T-cell (primary cell): ENCODE measurements at places on chromosomes 6 and 20.

DNA sequence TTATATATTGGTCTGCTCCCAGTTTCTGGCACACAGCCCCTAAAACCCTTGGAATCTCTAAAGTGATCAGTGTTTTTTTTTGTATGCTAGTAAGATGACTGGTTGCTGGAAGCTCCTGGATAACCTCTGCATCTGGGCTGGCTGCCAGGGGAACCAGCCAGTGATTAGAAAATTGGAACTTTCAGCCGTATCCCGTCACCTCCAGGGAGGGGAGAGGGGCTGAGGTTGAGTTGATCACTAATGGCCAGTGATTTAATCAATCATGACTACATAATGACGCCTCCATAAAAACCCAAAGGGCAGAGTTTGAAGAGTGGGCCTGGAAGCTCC is 48.0 kb upstream of the NOP56 start:
- no peaks in the 10 kb centered on the region for H3K4me1 ChIP-seq
- H3K4me3 ChIP-seq, result no peak overlapping the region
- no peak for DNase-seq

- H3K27me3 ChIP-seq, result no peaks in the 10 kb centered on the region
- no peaks in the 10 kb centered on the region for H3K4me1 ChIP-seq
- no peak overlapping the region for H3K4me3 ChIP-seq
- DNase-seq, result no peak
Measured at GRCh38 chr6:24600903-24601302, 45.1 kb downstream of the KIAA0319 start.

- H3K4me3 ChIP-seq, result no peak overlapping the region
- no peaks in the 10 kb centered on the region for H3K36me3 ChIP-seq
- no peak overlapping the region for H3K27ac ChIP-seq
- H3K27me3 ChIP-seq, result no peaks in the 10 kb centered on the region
- no peaks in the 10 kb centered on the region for H3K4me1 ChIP-seq
Measured at GRCh38 chr6:3838992-3839867, 9.9 kb upstream of the FAM50B start.

GRCh38 chr6:25645916-25646315 is 6.1 kb upstream of the SCGN start:
- H3K4me3 ChIP-seq, result no peak overlapping the region
- H3K36me3 ChIP-seq, result no peaks in the 10 kb centered on the region
- H3K27me3 ChIP-seq, result peaks cover 2% of the 10 kb centered on the region
- H3K27ac ChIP-seq, result no peak overlapping the region

GRCh38 chr20:37796121-37796520 is 102.3 kb downstream of the CTNNBL1 start:
- H3K27me3 ChIP-seq, result no peaks in the 10 kb centered on the region
- H3K4me1 ChIP-seq, result no peaks in the 10 kb centered on the region
- no peak overlapping the region for H3K4me3 ChIP-seq
- DNase-seq, result no peak

DNA sequence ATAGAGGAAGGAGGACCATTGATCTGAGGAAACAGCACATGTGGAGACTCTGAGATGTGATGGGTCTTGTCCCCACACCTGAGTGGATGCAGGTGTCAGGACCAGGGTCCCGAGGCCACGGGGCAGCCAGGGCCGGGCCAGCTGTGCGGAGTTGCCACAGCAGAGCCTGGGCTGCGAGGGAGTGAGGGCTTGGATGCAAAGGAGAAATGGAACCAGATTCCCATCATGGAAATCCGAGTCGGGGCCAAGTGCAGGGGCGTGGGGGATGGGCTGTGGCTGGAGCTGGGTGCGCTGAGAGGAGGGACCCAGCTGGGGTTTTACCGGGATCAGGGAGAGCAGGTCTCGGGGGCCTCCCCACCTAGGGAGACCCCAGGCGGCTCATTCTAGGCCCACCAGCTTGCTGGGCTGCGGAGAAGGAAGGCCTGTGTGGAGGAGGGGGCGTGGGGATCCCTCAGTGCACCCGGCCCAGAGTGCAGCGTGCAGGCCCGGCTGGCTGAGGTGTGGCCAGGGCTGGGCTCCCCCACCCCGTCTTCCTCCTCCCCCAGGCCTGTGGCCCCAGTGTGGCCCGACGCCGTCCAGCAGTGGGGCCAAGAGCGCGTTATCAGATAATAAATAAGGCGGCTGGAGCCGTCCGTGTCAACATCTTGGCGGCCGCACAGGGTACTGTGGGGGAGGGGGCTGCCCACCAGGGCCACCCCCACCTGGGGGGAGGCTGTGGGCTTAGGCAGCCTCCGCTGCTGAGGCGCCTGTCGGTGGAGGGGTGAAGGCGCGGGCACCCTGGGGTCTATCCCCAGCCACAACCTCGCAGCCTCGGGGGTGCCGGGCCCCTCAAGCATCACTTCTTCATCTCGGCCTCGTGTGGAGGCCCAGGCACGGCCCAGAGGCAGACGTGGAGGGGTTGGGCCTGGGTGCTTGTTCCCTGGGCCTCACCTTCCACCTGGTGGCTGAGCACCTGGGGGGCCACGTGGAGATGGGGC is 17.2 kb downstream of the GATA5 start:
- no peak overlapping the region for H3K27ac ChIP-seq
- no peaks in the 10 kb centered on the region for H3K36me3 ChIP-seq
- no peak for DNase-seq
- no peaks in the 10 kb centered on the region for H3K4me1 ChIP-seq
- H3K27me3 ChIP-seq, result no peaks in the 10 kb centered on the region
- H3K4me3 ChIP-seq, result no peak overlapping the region

GRCh38 chr6:11911538-11911937 is 100.6 kb upstream of the HIVEP1 start:
- H3K27me3 ChIP-seq, result no peaks in the 10 kb centered on the region
- H3K4me1 ChIP-seq, result no peaks in the 10 kb centered on the region
- H3K27ac ChIP-seq, result no peak overlapping the region
- DNase-seq, result no peak
- no peaks in the 10 kb centered on the region for H3K36me3 ChIP-seq
- no peak overlapping the region for H3K4me3 ChIP-seq

GRCh38 chr6:92757925-92758324 is 661.4 kb downstream of the EPHA7 start:
- H3K27ac ChIP-seq, result no peak overlapping the region
- no peak for DNase-seq
- H3K27me3 ChIP-seq, result no peaks in the 10 kb centered on the region
- no peaks in the 10 kb centered on the region for H3K36me3 ChIP-seq
- no peak overlapping the region for H3K4me3 ChIP-seq

- H3K27ac ChIP-seq, result no peak overlapping the region
- H3K4me1 ChIP-seq, result no peaks in the 10 kb centered on the region
Measured at GRCh38 chr6:89133981-89134380, 11.9 kb upstream of the PM20D2 start.

- H3K4me3 ChIP-seq, result peak overlapping the region; percentile 54
- no peak for DNase-seq
Measured at GRCh38 chr6:142679907-142680700, 264.9 kb downstream of the HIVEP2 start.

DNA sequence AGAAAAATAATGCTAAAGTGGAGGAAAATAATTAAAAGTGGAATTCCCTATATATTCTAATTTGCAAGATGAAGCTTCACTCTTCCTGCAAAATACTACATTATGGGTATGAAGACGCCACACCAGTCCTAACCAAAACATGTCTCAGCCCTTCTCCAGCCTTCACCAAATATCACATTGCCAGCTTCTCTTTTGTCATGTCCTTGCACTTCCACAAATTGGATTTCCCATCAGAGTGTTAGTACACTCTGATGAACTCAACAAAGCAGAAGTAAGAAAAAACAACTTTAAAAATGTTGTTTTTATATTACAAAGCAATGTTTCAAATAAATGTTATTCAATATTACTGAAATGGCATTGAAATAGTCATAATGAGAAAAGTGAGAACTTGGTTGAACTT is 62.4 kb upstream of the RNF146 start:
- no peaks in the 10 kb centered on the region for H3K27me3 ChIP-seq
- no peaks in the 10 kb centered on the region for H3K4me1 ChIP-seq
- no peak overlapping the region for H3K27ac ChIP-seq
- no peak overlapping the region for H3K4me3 ChIP-seq
- H3K36me3 ChIP-seq, result no peaks in the 10 kb centered on the region

DNA sequence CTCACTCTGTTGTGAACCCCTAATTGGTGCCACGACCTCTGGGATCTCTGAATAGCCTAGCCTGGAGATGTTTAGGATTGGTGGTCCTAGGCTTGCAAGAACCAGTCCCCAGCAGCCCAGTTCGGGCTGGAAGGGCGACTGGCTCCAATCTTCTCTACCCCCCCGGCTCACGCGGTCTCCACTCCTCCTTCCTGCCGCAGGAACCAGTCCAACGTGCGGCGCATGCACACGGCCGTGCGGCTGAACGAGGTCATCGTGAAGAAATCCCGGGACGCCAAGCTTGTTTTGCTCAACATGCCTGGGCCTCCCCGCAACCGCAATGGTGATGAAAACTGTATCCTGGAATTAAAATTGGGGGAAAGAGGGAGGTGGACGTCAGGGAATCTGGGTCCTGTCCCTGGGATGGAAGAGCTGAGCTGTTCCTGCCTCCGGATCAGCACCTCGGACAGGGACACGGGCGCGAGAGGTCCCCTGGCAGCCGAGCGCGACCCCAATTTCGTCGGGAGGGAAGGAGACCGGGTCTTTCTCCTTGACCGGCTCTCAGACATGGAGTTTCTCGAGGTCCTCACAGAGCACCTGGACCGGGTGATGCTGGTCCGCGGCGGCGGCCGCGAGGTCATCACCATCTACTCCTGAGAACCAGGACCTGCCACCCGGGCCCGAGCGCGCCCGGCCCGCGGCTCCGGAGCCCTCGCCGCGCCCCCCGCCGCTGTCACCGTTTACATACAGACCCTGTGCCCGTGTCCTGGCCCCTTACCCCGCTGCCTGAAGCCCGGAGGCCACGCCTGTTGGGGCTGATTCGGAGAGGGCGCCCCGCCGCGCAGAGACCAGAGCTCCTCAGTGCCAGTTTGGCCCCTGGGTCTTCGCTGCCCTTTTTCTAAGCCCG is 28.2 kb downstream of the SLC12A5 start:
- H3K36me3 ChIP-seq, result peaks cover 15% of the 10 kb centered on the region
- no peak overlapping the region for H3K4me3 ChIP-seq
- H3K4me1 ChIP-seq, result peaks cover 2% of the 10 kb centered on the region
- no peak overlapping the region for H3K27ac ChIP-seq

DNA sequence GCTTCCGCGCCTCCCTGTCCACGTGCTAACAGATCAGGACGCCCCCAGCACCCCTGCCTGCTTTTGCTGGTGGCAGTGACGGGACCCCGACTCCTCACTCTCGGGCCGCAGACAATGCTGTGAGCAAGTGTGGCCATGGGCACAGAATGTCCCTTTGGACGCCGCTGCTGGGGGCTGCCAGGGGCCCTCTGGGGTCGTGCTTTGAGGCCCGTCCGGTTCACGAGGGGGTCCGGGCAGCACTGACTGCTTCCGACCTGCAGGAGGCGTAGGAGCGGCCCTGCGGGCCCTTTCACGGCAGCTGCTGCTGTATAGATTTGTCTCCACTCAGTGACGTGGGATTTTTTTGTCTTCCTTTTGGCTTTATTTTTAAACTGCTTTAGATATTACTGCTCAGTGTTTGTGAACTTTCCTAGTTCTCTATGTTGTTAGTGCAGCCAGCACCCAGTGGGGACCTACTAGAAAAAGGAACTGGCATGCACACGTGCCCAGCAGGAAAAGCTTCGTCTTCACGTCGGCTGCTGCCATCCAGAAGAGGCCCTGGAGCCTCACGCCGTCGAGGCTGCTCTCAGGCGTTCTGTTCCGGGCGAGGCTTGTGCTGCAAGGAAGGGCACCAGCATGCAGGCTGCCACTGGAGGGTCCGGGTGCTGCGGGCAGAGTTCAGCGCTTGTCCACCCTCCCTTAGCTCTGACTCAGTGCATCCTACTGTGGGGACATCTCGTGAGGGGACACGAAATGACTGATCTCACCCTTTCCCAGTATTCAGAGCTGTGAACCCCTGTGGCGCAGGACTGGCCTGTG is 21.7 kb downstream of the UCKL1 start:
- H3K4me3 ChIP-seq, result no peak overlapping the region
- H3K27ac ChIP-seq, result no peak overlapping the region
- no peak for DNase-seq
- no peaks in the 10 kb centered on the region for H3K27me3 ChIP-seq
- H3K4me1 ChIP-seq, result peaks cover 3% of the 10 kb centered on the region

GRCh38 chr6:26536571-26537159 is 1.5 kb upstream of the HMGN4 start:
- peaks cover 59% of the 10 kb centered on the region for H3K4me1 ChIP-seq
- no peaks in the 10 kb centered on the region for H3K36me3 ChIP-seq
- peak overlapping the region; percentile 96 for H3K4me3 ChIP-seq
- no peak for DNase-seq

GRCh38 chr6:160054913-160055312 is 66.7 kb upstream of the SLC22A1 start:
- H3K4me3 ChIP-seq, result no peak overlapping the region
- DNase-seq, result no peak
- H3K36me3 ChIP-seq, result peaks cover 16% of the 10 kb centered on the region
- H3K4me1 ChIP-seq, result peaks cover 19% of the 10 kb centered on the region

DNA sequence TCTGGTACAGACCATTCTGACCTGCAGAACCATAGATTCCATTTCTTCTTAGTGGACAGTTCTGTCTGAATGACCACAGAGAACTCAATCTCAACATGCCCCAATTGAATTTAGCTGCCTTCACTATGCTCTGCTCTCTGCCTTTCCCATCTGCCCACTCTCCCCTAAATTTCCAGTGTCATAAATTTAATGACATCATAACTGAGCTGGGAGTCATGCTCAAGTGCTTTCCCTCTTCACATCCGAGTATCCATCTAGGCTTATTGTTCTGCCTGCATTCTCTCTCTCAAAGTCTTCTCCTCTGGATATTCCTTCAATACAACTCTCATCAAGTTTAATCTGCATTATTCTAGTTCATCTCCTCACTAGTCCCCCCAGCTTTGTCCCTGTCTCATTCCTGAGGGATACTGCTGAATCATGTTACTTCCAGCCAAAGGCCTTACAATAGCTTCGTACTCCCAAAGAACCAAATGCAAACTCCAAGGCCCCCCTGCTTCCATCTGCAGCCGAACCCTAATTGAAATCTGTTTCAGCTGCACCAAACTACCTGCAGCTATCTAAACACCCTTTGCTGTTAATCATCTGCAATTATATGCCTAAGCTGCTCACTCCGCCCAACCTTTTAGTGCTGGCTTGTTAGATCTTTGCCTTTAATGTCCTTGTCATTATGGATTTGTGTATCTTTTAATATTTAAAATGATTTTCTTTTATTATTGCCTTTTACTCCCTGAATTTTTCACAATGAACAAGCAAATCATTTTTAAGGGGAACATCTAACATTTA is 46.1 kb downstream of the SLC35B3 start:
- H3K4me3 ChIP-seq, result no peak overlapping the region
- H3K27me3 ChIP-seq, result no peaks in the 10 kb centered on the region
- DNase-seq, result no peak
- peaks cover 7% of the 10 kb centered on the region for H3K4me1 ChIP-seq
- H3K36me3 ChIP-seq, result no peaks in the 10 kb centered on the region

- H3K36me3 ChIP-seq, result no peaks in the 10 kb centered on the region
- H3K27ac ChIP-seq, result no peak overlapping the region
- no peak overlapping the region for H3K4me3 ChIP-seq
- DNase-seq, result no peak
Measured at GRCh38 chr6:110044096-110044495, 66.0 kb downstream of the GPR6 start.

GRCh38 chr6:107942142-107942541 is 15.9 kb downstream of the SEC63 start:
- no peaks in the 10 kb centered on the region for H3K27me3 ChIP-seq
- H3K27ac ChIP-seq, result no peak overlapping the region
- H3K36me3 ChIP-seq, result no peaks in the 10 kb centered on the region
- DNase-seq, result no peak
- H3K4me1 ChIP-seq, result peaks cover 6% of the 10 kb centered on the region
